CD4-positive, alpha-beta T cell treated with Interleukin-6 at 100 ng/mL for 8 hours (primary cell): ENCODE measurements at places on chromosomes 7 and 10.

GRCh38 chr10:4658777-4659176 is 167.2 kb upstream of the AKR1E2 start:
- DNase-seq = no peak

- DNase-seq = no peak
These were observed 1404.2 kb upstream of the CELF2 start for GRCh38 chr10:9613338-9614075.

GRCh38 chr10:96512524-96513304 is 1.0 kb downstream of the TLL2 start:
- DNase-seq = no peak

GRCh38 chr10:99661377-99661763 is 2.1 kb downstream of the ENTPD7 start:
- DNase-seq = no peak

DNA sequence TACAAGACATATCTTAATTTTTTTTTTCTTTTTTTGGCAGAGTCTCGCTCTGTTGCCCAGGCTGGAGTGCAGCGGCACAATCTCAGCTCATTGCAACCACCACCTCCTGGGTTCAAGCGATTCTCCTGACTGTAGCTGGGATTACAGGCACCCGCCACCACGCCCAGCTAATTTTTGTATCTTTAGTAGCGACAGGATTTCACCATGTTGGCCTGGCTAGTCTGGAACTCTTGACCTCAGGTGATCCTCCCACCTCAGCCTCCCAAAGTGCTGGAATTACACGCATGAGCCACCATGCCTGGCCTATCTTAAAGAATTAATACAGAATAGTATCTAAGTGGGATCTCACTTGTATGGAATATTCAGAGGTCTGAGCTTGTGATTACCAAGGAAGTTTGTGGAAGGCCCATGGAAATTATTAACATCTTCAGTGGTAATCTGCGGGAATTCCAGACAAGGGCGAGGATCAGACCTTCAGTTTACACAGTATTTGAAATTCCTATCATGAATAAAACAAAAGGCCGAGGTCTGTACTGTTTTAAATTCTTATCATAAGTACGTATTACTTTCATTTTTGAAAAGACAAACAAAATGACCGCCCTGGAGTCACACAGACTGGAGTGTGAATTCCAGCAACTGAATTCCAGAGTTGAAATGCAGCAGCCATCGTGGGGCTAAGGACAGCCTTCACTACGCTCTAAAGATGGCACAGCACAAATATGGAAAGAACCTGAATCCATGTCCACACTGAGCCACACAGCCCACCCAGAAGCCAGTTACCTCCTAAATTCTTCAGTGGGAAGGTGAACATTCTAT is 16.7 kb downstream of the GPRIN2 start:
- DNase-seq = no peak
